ENCODE measurements at places on chromosomes 2 and 18. TPM values are rescaled to one million over a fixed set of nuclear protein-coding genes. Genes with fewer than 3 reads are reported as not detected.

DNA sequence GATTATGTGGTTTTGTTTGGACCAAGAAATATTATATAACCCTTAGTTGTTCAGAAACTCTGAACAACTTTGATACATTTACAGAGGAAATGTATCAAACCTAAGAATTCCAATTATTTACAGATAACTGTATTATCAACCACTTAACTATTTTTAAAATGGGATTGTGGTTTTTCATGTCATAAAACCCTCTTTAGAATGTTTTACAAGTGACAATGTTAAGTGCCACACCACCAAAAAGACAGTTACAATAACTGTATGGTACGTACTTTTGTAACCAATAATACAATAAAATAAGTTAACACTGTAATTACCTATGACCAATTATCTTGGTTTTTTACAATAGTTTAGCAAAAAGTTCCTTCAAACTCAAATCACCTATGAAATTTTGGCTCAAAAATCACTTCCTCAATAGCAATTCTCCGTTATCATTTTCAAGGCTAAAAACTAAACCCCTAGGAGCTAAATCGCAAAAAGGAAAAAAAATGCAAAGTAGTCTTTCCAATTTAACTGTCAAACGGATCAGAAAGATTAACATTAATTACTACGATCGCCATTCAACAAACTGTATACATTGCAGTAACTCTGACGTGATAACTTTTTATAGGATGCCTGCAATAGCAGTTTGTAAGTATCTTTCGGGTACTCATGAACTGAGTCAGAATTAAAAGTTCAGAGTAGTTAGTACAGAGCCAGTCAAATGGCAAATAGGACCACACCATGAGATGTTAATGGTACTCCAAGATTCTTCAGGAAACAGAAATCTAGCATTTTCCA, 1.5 kb downstream of the ROCK1 start:
- H3K36me3 ChIP-seq = peaks cover 21% of the 10 kb centered on the region
- H3K4me3 ChIP-seq = no peak overlapping the region
- H3K27ac ChIP-seq = peak overlapping the region; percentile 93
- no peak for DNase-seq
- H3K4me1 ChIP-seq = peaks cover 6% of the 10 kb centered on the region

DNA sequence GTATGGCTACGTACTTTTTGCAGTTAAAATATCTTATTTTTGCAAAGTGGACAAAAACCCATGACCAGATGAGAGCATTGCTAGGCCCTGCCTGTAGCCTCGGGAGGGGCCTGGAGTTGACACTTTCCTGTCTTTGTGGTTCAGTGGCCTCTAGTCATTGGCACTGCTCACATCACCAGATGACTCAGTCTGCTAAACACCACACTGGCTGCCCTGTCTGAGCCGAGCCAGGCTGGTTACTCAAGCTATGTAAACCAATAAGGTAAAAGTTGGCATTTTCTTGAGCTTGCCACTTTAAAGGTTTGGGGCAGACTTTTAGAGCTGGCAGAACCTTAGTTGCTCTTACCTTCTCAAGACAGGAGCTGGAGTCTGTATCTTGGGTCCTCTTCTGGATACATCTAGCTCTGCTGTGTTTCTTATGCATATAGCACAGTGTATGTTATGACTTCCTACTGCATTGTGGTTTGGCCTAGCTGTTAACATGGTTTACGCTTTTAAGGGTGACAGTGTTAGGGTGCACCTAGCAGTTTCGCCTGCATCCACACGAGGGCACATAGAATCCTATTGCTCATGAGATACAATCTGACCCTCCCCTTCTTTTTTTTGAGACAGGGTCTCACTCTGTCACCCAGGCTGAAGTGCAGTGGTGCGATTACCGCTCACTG, 76.4 kb downstream of the AP1S3 start:
- no peaks in the 10 kb centered on the region for H3K27me3 ChIP-seq
- H3K4me1 ChIP-seq = peaks cover 33% of the 10 kb centered on the region
- peak; percentile 85 for DNase-seq
- peak overlapping the region; percentile 50 for H3K4me3 ChIP-seq

Gene RAX
- not detected for total RNA-seq

Gene CXCR1
- total RNA-seq = 0.55 TPM

- peaks cover 2% of the 10 kb centered on the region for H3K27me3 ChIP-seq
- no peaks in the 10 kb centered on the region for H3K4me1 ChIP-seq
- no peaks in the 10 kb centered on the region for H3K36me3 ChIP-seq
- no peak overlapping the region for H3K27ac ChIP-seq
- no peak for DNase-seq
These were observed 24.8 kb downstream of the NPHP1 start for GRCh38 chr2:110180036-110180435.

Gene LIPG
- total RNA-seq = 0.11 TPM

Gene BMP10
- not detected for total RNA-seq

GRCh38 chr2:96427917-96428316, 77.2 kb downstream of the NEURL3 start:
- no peak overlapping the region for H3K4me3 ChIP-seq
- no peak for DNase-seq
- H3K27ac ChIP-seq = no peak overlapping the region

- peak overlapping the region; percentile 89 for H3K4me3 ChIP-seq
- DNase-seq = peak; percentile 64
- peaks cover 19% of the 10 kb centered on the region for H3K4me1 ChIP-seq
- H3K27me3 ChIP-seq = no peaks in the 10 kb centered on the region
These were observed 864 bp upstream of the XPO1 start for GRCh38 chr2:61538920-61539520.

DNA sequence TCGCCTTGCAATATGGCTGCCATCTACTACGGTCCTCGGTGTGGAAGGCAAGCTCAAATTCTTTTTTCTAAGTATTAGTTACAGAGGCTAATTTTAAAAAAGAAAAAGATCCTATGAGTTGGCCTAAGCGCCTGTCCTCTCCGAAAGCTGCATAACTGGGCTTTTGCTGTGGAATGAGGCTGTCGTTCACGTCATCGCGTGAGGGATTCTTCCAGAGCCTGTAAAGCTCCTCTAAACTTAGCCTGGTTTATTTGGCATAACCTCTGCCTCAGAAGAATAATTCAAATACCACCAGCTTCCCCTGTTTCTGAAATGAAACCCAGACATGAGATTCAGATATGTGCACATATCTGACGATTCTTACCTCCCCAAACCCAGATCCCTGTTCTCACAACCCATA, 187.4 kb downstream of the DNER start:
- H3K27me3 ChIP-seq = no peaks in the 10 kb centered on the region
- H3K27ac ChIP-seq = no peak overlapping the region
- no peaks in the 10 kb centered on the region for H3K4me1 ChIP-seq
- H3K4me3 ChIP-seq = no peak overlapping the region

GRCh38 chr2:102967451-102967850, 205.6 kb downstream of the TMEM182 start:
- H3K27ac ChIP-seq = no peak overlapping the region
- H3K27me3 ChIP-seq = no peaks in the 10 kb centered on the region
- no peak for DNase-seq
- H3K36me3 ChIP-seq = no peaks in the 10 kb centered on the region

- H3K36me3 ChIP-seq = no peaks in the 10 kb centered on the region
- no peak overlapping the region for H3K4me3 ChIP-seq
- DNase-seq = no peak
- no peaks in the 10 kb centered on the region for H3K27me3 ChIP-seq
- H3K27ac ChIP-seq = no peak overlapping the region
- no peaks in the 10 kb centered on the region for H3K4me1 ChIP-seq
These were observed 1082.0 kb upstream of the ACVR2A start for GRCh38 chr2:146762786-146763185.
